ENCODE measurements at places on chromosomes 6 and 20. TPM values are rescaled to one million over a fixed set of nuclear protein-coding genes. Genes with fewer than 3 reads are reported as not detected.

- H3K36me3 ChIP-seq = no peaks in the 10 kb centered on the region
- no peaks in the 10 kb centered on the region for H3K4me1 ChIP-seq
- no peak overlapping the region for H3K27ac ChIP-seq
- H3K27me3 ChIP-seq = no peaks in the 10 kb centered on the region
Measured at GRCh38 chr6:121849477-121849876, 414.0 kb downstream of the GJA1 start.

The FGD2 gene
- total RNA-seq = 22.3 TPM

The RIPOR3 gene
- total RNA-seq = 0.45 TPM

DNA sequence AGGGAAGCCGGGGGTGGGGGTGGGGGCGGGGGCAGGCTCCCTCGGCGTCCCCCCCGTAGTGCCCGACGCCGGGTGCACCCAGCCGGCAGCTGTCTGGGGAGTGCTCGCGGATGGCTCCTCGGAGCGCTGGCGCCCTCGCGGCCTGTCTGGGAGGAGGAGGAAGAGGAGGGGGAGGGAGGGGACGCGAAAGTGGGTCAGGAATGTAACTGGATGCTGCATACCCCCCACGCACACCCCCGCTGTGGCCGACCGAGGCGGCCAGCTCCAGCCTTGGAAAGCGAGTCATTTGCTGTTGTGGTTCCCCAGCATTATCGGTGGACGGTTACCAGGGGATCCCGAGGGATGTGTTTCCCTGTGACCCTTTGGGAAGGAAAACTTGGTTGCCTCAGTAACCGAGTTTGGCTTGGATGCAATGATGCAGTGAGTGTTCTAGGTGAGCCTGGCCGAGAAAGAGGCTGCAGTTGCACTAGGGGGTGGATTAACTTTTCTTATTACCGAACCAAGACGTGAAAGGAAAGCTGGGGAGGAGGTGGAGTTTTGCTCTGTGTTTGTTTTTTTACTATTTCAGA lies 55.2 kb upstream of the RREB1 start:
- H3K27me3 ChIP-seq = no peaks in the 10 kb centered on the region
- H3K4me3 ChIP-seq = peak overlapping the region; percentile 55
- peaks cover 15% of the 10 kb centered on the region for H3K4me1 ChIP-seq
- no peak overlapping the region for H3K27ac ChIP-seq

GRCh38 chr20:9583151-9583550 lies 68.8 kb downstream of the LAMP5 start:
- H3K36me3 ChIP-seq = no peaks in the 10 kb centered on the region
- no peaks in the 10 kb centered on the region for H3K4me1 ChIP-seq
- no peaks in the 10 kb centered on the region for H3K27me3 ChIP-seq
- no peak overlapping the region for H3K4me3 ChIP-seq

DNA sequence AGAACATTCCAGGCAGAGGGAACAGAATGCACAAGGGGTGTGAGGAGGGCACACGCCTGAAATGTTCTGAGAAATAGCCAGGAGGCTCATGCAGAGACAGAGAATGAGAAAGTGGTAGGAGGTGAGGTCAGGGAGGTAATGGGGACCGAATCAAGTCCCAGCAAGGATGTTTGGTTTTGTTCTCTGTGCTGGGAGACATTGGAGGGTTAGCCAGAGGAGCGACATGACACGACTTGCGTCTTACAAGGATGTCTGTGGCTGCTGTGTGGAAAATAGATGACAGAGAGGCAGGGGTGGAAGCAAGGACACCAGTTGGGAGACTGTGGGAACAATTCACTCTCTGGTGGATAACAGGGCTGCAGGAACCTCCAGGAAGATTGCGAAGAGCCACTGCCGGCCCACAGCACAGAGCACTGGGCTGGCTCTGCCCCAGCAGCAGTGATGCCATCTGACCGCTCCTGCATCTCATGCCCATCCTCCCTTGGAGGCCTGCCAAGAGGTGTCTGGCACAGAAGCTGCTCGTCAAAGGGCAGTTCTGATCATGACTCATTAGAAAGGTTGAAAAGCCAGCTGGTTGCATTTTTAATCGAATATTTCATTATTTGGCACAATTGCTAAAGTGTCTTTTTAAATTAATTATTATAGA lies 57.7 kb upstream of the CD83 start:
- no peak overlapping the region for H3K4me3 ChIP-seq
- no peak for DNase-seq
- no peaks in the 10 kb centered on the region for H3K4me1 ChIP-seq

GRCh38 chr20:50820515-50821256 lies 25.8 kb downstream of the BCAS4 start:
- H3K4me3 ChIP-seq = no peak overlapping the region
- no peaks in the 10 kb centered on the region for H3K27me3 ChIP-seq
- DNase-seq = no peak
- H3K27ac ChIP-seq = no peak overlapping the region
- H3K36me3 ChIP-seq = no peaks in the 10 kb centered on the region

DNA sequence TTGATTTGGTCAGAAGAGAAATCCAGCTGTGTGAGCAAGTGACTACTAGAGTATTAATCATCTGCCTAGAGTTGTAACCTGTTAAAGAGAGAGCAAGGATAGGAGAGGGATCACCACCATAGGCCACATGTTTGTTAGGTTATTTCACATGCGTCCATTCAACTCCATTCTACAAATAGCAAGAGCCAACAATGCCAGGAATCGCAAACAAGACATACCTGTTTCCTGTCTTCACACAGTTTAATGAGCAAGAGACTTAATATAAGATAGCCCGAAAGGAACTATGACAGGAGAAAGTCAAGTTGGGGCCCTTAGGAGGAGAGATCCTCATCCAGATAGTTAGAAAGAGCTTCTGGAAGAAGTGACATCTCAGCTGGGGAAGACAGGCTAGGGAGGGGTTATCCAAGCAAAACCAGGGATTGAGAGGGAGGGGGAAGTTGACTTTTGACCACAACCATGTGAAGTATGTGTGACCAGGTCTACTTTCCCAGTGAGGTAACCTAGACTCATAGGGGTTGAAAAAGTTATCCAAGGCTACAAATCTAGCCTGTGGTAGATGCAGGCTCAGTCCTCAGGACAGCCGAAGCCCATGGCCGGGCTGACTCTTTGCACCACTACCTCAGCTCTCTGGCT lies 147.4 kb downstream of the ALDH8A1 start:
- H3K36me3 ChIP-seq = no peaks in the 10 kb centered on the region
- no peak overlapping the region for H3K4me3 ChIP-seq
- H3K4me1 ChIP-seq = no peaks in the 10 kb centered on the region
- H3K27me3 ChIP-seq = no peaks in the 10 kb centered on the region
- no peak overlapping the region for H3K27ac ChIP-seq

- peaks cover 4% of the 10 kb centered on the region for H3K27me3 ChIP-seq
- no peaks in the 10 kb centered on the region for H3K4me1 ChIP-seq
- DNase-seq = no peak
- no peak overlapping the region for H3K4me3 ChIP-seq
Measured at GRCh38 chr6:16229700-16230099, 8.7 kb upstream of the GMPR start.

DNA sequence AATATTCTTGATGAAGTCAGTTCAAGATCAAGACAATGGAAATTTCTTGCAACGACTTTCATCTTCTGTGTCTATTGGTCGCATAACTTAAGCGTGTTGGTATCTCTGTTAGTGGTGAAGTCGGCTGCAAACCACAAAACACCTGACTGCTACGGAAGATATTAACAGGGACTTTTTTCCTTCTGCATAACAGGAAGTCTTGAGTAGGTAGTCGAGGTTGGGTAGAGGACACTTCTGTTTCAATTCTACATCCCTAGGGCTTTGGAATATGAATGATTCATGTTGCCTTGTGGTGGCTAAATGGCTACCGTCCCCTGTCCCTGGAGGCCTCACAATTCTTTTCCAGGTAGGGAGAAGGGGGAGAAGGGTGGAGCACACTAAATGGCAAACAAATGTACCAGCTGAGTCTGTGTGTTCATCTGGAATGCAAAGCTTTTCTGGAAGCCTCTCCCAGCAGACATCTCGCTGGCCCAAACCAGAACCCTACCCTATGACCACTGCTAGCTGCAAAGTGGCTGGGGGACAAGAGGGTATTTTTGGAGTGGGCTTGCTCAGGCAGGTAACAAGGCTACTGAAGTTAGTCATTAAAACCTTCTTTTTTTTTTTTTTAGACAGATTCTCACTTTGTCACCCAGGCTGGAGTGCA lies 34.6 kb upstream of the NKX2-2 start:
- DNase-seq = peak; percentile 86
- no peak overlapping the region for H3K4me3 ChIP-seq
- no peaks in the 10 kb centered on the region for H3K36me3 ChIP-seq
- no peak overlapping the region for H3K27ac ChIP-seq

GRCh38 chr6:71228461-71229041 lies 60.1 kb upstream of the OGFRL1 start:
- H3K27ac ChIP-seq = peak overlapping the region; percentile 52
- H3K4me1 ChIP-seq = peaks cover 7% of the 10 kb centered on the region

DNA sequence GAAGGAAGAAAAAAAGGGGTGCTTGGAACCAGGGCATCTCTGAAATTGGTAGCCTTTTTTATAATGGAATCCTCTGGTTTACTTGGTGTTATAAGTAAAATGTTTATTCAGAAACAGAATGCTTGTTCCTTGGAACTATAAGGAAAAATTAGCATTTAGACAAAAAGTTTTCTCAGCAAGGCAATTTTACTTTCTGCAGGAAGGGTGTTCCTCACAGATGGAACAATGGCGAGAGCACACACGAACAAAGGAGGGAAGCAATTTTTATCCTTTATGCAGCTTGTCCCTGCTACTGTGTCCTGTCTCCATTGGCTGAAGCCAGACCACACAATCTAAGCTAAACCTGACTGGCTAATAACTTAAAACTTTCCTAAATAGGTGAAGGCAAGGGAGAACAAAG lies 22.7 kb upstream of the FANCE start:
- DNase-seq = no peak
- peaks cover 15% of the 10 kb centered on the region for H3K36me3 ChIP-seq
- no peak overlapping the region for H3K27ac ChIP-seq
- no peaks in the 10 kb centered on the region for H3K4me1 ChIP-seq

- H3K27me3 ChIP-seq = no peaks in the 10 kb centered on the region
- no peak for DNase-seq
- no peaks in the 10 kb centered on the region for H3K36me3 ChIP-seq
- H3K27ac ChIP-seq = no peak overlapping the region
- H3K4me3 ChIP-seq = no peak overlapping the region
Measured at GRCh38 chr20:8121666-8122065, 10.4 kb upstream of the PLCB1 start.

DNA sequence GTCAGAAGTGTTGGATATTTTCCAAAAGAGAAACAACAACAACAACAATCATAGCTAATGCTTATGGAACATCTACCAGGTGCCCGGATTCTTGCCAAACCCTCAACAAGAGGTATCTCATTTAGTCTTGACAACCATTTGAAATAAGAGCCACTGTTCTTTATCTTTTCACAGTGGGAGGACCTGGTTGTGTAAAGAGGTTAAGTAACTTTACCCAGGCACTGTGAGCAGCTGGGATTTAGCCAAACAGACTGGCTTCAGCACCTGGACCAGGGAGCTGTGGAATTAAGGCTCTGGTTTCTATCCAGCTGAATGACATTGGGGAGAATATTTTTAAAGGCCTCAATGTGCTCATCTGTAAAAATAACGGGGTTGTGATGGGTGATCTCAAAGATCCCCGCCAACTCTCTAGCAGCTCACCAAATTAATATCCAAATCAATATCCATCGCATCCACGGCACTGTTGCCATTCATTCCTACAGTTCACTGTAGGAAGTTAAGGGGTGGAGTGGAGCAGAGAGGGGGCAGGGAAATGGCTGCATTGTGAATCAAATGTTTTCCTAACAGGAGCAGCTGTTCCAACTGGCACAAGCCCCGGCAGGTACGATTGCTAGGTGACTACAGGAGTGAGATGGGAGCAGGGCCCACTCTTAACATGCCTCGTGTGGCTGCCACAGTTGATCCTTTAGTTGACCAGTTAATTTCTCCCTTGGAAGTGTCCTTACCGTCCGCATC lies 61.8 kb downstream of the GCNT2 start:
- H3K27me3 ChIP-seq = no peaks in the 10 kb centered on the region
- H3K4me3 ChIP-seq = no peak overlapping the region
- H3K27ac ChIP-seq = no peak overlapping the region
- H3K36me3 ChIP-seq = no peaks in the 10 kb centered on the region

The HNF4A gene
- total RNA-seq = not detected

GRCh38 chr20:63381781-63382431 lies 20.8 kb upstream of the CHRNA4 start:
- H3K36me3 ChIP-seq = no peaks in the 10 kb centered on the region
- H3K4me3 ChIP-seq = no peak overlapping the region
- H3K27me3 ChIP-seq = peaks cover 4% of the 10 kb centered on the region
- peak; percentile 61 for DNase-seq

GRCh38 chr20:1327241-1327653 lies 1.7 kb downstream of the SDCBP2 start:
- H3K36me3 ChIP-seq = no peaks in the 10 kb centered on the region
- peaks cover 17% of the 10 kb centered on the region for H3K4me1 ChIP-seq
- no peak overlapping the region for H3K27ac ChIP-seq
- DNase-seq = no peak

DNA sequence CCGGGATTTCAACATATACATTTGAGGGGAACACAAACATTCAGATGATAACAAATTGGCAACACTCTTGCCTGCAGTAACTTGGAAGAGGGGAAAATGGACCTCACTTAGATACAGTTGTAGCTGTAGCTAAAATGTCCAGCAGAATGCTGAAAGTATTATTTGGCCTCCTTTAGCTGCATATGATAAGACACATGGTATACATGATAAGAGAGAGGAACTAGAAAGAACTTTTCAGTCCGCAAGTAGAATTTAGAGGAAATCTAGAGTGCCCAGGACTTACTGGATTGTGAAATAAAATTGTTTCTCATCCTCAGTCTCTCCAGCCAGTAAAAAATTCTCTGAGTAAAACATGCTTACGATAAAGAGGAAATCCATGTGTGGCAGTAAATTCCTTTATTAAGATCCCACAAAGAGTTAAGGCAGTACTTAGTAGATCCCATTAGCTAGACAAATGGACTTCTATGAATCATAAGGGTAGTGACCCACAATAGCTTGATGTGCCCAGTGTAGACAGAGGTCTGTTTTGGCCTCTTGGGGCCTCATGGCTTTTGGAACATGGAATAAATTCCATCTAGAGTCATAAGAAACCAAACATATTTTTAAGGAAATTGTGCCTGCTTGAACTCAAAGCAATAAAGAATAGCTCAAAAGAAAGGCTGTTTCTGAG lies 87.9 kb upstream of the RBM24 start:
- H3K4me1 ChIP-seq = no peaks in the 10 kb centered on the region
- H3K27ac ChIP-seq = no peak overlapping the region
- H3K36me3 ChIP-seq = no peaks in the 10 kb centered on the region
- no peak overlapping the region for H3K4me3 ChIP-seq
- no peaks in the 10 kb centered on the region for H3K27me3 ChIP-seq

DNA sequence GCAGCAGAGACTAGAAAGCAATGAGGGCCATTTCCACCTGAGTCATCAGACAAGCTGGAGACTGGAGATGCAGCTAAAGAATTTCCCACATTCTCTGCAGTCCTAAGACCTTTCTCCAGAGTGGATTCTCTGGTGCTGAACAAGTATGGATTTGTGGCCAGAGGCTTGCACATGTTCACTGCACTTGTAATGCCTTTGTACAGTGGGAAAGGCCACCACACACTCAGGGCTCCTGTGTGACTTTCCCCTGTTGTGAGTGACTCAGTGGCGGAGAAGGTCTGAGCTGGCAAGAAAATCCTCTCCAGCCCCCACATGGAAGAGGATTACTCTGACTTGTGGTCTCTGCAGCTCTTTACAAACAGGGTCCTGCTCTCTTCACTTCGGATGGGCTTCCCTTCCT lies 192.3 kb downstream of the C6orf118 start:
- H3K4me1 ChIP-seq = no peaks in the 10 kb centered on the region
- no peak overlapping the region for H3K4me3 ChIP-seq
- no peaks in the 10 kb centered on the region for H3K27me3 ChIP-seq
